ENCODE measurements at places on chromosomes 13 and 19. TPM values are rescaled to one million over a fixed set of nuclear protein-coding genes. Genes with fewer than 3 reads are reported as not detected.

Gene EPS8L1
- total RNA-seq: 5.0 TPM

Gene SRRM5
- 2.7 TPM for total RNA-seq

GRCh38 chr13:45402641-45403040 is 15.5 kb downstream of the SLC25A30 start:
- no peak for DNase-seq

GRCh38 chr19:56333506-56333905 is 18.9 kb upstream of the ZSCAN5A start:
- DNase-seq: no peak

- no peak for DNase-seq
Observed at GRCh38 chr19:40596608-40597328, 4.4 kb upstream of the LTBP4 start.

Gene MEIS3
- total RNA-seq: 9.5 TPM

DNA sequence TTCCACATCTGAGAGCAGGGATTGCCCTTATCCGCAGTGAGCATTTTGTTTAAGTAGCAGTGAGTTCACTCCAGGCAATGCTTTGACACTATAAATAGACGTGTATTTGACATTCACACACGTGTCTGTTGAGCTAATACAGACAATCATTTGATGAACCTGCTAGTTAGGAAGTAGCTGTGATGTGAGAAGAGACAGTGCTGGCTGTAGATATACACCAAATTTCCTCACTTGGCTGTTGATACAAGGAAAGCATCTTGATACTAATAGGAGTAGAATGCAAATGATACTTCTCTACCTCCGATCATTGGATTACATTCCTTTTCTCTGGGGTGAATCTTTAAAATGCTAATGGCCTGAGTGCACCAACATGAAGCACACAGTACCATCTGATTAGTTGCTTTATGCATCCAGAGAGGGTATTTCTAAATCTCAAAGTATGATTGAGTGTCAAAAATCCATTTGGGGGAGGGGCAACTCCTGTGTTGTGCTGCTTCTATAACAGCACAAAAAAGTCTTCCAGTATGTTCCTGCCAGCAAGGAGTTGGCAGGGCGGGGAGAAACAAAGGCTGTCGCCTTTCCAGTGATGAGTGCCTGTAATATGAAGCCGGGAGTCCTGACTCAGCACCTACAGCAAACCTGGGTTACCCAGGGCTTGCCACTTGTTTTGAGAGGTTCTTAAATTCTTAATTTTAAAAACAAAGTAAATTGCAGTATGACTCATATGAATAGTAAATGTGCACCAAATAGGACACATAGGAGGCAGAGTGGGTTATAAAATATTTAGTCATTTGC is 7.0 kb downstream of the CUL4A start:
- DNase-seq: no peak

GRCh38 chr13:100751826-100752225 is 77.2 kb upstream of the TMTC4 start:
- DNase-seq: no peak

DNA sequence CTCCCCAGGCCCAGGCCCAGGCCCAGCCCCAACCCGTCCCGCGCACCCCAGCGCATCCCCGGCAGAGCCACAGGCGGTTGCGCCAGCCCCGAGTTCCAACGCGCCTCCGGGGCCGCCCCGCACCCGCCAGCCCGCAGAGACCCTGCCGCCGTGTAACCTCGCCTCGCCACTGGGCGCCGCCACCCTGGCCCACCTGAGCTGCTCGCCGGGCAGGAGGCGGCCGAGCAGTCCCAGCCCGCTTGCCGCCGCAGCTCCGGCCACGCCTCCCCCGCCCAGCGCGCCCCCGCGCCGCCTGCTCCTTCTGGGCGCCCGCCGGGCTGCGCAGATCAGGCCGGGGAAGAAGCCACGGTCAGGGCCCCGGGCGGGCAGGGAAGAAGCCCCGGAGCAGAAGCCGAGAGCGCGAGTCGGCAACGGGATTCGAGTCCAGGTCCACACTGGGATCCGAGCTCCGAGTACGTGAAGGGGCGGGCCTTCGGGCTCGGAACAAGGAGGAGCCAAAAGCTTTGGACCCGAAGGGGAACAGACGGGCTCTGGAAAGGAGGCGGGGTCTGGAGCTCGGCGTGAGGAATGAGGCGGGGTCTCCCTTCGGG is at the start of gene MBOAT7:
Gene MBOAT7 (minus strand): TSS at position 436 of the 590 bp plus-strand sequence. CDS start 1,072 bp downstream, outside the sequence.
- DNase-seq: no peak

- no peak for DNase-seq
Observed at GRCh38 chr13:98303858-98304257, 126.8 kb upstream of the RNF113B start.

Gene ALG5
- total RNA-seq: 21.3 TPM

- no peak for DNase-seq
Observed at GRCh38 chr13:36528105-36528504, 95.8 kb downstream of the CCNA1 start.

- no peak for DNase-seq
Observed at GRCh38 chr19:47786566-47786965, 8.1 kb downstream of the SELENOW start.

GRCh38 chr13:96279904-96280303 is 190.0 kb downstream of the HS6ST3 start:
- no peak for DNase-seq

DNA sequence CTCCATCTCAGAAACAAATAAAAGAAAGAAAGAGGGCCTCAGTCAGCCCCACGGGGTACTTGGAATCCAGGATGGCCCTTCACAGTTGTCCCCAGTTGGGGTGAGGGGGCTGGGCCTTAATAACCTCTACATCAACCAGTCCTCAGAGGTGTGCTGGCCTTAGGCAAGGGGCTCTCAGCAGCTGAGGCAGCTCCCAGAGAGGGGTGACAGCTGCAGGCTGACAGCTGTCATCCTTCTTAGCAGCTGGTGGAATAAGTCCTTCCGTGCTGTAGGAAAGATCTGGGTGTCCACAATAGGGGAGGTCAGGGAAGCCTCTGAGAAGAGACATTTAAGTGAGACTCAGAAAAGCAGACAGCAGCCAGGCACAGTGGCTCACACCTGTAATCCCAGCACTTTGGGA is 7.4 kb downstream of the BCAM start:
- no peak for DNase-seq

DNA sequence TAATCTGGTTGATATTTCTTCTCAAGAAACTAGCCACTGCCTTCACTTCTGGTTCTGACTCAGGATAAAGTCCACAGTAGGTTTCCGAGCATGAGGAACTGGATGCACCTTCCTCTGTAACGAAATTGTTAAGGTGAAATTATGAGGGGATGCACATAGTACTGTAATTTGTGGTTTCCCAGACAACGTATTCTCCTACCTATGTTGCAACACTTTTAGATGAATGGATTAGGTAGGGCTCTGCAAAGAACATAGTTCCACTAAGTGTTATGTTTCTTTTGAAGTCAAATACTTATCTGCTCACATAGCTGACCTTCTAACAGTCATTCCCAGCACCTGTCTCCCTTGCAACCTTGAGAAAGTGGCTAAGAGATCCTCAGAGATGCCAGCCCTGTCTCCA is 5.7 kb upstream of the ZC3H13 start:
- no peak for DNase-seq

- DNase-seq: no peak
Observed at GRCh38 chr13:97256343-97256783, 34.2 kb downstream of the MBNL2 start.

DNA sequence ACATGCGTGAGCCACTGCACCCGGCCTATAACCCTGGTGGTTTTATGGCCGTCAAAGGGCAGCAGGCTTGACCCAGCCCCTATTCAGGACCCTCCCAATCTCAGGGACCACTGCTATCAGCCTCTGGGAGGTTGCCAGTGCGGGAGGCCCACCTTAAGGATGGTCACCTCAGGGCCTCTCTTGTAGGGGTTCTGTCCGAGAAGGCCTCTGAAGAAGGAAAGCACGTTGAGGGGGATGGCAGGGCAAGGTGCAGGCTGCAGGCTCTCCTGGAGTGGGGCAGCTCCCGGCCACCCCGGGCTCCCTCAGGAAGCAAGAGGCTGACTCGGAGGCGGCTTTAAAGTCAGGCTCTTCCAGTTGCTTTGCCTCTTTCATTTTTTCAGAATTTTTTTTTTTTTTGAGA is 6.0 kb upstream of the GRTP1 start:
- DNase-seq: no peak

GRCh38 chr13:19742643-19743042 is 40.1 kb downstream of the PSPC1 start:
- DNase-seq: no peak

Gene SIGLEC5
- not detected for total RNA-seq

GRCh38 chr13:48072304-48072703 is 22.6 kb downstream of the MED4 start:
- no peak for DNase-seq

- DNase-seq: no peak
Observed at GRCh38 chr13:99321709-99322108, 14.5 kb upstream of the GPR183 start.

GRCh38 chr19:44071824-44072542 is at the start of gene ZNF284:
ZNF284 (plus strand) TSS chr19:44072159; CDS start chr19:44076390, 4,231 bp downstream.
- DNase-seq: peak; percentile 95

DNA sequence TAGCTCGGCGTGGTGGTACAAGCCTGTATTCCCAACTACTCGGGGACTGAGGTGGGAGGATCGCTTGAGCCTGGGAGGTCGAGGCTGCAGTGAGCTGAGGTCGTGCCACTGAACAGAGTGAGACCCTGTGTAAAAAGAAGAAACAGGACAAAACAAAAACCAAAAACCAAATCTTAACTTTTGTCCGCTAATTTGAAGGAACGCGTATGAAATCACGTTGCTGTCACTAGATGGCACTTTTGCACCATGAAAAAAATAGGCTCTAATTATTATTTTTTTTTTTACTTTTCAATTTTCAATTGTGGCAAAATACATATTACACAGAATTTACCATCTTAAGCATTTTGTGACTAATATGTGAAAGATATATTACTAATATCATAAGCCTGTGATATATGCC is 17.6 kb upstream of the ZNF835 start:
- no peak for DNase-seq

DNA sequence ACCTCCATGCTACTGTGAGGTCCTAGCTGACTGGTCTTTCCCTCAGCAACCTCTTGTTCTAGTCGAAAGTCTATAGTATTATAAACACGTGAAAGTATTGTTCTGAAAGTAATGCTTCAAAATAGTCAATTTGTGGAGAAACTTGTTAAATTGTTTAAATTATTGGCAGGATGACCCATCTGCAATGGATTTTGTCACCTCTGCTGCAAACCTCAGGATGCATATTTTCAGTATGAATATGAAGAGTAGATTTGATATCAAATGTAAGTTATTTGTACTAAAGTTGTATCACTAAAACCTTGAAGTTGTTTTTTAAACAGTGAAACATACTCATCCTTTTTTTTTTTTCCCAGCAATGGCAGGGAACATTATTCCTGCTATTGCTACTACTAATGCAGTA is 25.9 kb downstream of the UBA2 start:
- no peak for DNase-seq

DNA sequence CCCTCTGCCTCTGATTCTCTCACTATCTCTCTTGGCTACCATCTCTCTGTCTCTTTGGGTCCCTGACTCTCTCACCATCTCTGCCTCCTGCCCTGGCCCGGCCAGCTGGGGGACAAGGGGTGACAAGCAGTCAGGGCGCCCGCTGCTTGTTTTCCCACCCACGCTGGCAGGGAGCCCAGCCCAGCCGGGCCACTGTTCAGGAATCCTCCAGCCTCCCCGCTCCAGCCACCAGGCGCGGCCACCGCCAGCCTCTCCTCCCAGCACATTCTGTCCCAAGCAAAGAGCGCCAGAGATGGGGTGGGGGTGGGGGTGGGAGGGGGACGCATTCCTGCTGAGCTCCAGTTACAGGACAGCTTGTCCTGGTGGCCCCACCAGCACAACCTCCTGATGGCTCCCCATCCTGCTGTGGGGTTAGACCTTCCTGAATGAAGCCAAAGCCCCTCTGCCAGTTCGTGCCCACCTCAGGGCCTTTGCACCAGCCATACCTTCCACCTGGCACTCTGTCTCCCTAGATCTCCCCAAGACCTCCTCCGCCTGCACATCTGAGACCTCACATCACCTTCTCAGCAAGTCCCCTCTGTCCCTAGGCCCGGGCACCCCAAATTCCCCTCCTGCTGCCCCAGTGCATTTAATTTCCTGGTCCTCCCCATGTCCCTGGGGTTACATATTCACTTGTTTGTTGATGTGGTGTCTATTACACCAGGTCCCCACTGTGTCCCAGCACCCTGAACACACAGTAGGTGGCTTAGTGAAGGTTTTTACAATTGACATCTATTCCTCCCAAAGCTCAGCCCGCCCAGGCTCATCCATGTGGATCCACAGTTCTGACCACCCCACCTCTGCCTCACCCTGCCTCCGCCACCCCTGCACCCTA is 12.5 kb downstream of the ARRDC2 start:
- peak; percentile 78 for DNase-seq

DNA sequence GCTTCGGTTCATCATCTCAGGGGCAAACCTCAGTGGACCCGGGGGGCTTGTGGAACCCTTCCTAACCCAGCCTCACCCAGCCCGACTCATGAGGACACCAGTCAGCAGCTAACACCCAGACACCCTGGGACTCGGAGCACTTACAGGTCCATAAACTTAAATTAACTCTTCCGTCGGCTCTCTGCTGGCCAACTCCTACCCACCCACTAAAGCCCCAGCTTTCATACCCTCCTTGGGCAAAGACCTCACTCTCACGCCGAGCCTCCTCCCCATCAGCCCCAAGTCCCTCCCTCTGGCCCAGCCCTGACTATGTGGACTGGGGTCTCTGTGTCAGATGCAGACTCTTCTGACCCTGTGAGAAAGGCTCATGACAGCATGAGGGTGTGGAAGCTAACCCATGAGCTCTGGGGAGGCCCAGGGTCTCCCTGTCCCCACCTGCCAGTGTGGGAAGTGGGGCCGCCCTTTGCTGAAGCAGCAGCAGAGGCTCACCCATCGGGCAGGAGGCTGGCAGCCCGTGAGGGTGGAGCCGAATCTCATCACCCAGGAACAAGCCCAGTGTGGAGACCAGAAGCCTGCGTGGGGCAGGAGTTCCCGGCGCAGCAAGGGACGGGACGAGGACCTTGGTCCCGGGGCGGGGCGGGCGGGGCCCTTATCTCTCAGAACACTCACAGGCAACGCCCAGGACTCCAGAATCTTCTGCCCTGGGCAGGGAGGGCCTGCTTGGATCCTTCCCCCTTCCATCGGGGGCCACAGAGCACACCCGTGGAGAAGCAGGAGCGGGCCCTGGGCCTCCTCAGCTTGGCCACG is 19.8 kb downstream of the TCF3 start:
- no peak for DNase-seq

GRCh38 chr19:17579661-17580244 is 24.3 kb downstream of the COLGALT1 start:
- DNase-seq: peak; percentile 74

Gene CCL25
- 84.2 TPM for total RNA-seq

DNA sequence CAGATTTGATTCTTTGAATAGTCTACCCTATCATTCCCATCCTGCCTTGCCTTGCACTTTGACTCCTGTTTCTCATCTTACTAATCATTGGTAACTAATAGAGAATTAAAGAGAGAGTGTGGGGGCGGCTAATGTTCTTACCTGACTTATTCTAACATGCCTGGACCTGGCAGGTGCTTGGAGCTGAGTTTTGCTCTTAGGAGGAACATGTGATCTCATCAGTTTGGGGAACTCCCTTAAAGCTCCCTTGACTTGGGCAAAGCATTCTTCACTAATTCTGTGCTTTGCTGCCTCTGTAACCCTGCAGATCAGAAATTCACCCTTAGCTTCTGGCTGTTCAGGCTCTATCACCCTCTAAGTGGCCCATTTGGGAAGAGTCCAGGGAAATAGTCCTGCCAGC is 861.1 kb downstream of the GPC5 start:
- no peak for DNase-seq
